ENCODE measurements at places on chromosomes 1 and 21. TPM values are rescaled to one million over a fixed set of nuclear protein-coding genes. Genes with fewer than 3 reads are reported as not detected.

DNA sequence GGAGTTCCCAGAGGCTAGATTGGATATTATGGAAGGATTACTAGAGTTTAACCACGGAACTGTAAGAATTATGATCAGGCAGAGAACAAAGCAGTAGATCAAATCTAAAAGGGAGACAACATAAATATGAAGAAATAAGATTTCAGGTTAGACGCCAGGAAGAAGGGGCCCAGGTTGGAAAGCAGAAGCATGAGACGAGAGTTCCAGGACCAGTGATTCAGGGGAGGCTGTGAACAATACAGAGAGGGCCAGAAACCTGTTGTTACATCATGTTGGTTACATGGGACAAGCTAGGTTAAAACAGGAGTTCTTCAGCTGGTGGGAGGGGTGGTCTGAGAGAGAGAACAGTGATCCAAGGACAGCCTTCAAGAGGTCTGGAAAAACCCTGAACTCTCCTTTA, 128.4 kb upstream of the MROH9 start:
- H3K4me1 ChIP-seq: peaks cover 44% of the 10 kb centered on the region
- no peak for DNase-seq
- peak overlapping the region; percentile 70 for H3K27ac ChIP-seq
- H3K36me3 ChIP-seq: no peaks in the 10 kb centered on the region

DNA sequence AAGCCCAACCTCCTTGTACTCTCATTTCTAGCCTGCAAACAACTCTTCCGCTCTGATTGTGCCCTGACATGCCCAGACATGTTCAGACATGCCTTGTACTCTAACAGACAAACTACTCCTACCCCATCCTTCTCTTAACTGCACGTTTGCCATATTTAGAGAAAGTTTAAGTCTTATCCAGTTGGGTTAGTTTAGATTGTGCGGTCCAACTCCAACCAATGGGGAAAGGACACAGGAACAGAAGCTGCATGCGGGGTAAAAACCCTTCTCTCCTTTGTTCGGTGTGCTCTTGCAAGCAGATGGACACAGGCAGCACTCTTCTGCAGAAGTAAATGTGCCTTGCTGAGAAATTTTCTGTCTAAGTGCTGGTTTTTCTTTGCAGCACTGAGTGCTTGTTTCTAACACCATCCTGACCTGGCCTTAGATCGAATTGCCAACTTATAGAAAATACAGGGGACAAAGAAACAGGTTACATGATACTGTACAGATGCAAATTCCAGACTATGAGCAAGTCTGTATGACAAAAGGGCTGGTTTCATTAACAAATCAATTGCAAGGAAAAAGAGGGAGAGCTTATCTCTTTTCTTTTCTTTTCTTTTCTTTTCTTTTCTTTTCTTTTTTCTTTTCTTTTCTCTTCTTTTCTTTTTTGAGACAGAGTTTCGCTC, 35.8 kb upstream of the IFNGR2 start:
- peaks cover 5% of the 10 kb centered on the region for H3K36me3 ChIP-seq
- no peaks in the 10 kb centered on the region for H3K27me3 ChIP-seq
- H3K4me1 ChIP-seq: no peaks in the 10 kb centered on the region
- no peak for DNase-seq

DNA sequence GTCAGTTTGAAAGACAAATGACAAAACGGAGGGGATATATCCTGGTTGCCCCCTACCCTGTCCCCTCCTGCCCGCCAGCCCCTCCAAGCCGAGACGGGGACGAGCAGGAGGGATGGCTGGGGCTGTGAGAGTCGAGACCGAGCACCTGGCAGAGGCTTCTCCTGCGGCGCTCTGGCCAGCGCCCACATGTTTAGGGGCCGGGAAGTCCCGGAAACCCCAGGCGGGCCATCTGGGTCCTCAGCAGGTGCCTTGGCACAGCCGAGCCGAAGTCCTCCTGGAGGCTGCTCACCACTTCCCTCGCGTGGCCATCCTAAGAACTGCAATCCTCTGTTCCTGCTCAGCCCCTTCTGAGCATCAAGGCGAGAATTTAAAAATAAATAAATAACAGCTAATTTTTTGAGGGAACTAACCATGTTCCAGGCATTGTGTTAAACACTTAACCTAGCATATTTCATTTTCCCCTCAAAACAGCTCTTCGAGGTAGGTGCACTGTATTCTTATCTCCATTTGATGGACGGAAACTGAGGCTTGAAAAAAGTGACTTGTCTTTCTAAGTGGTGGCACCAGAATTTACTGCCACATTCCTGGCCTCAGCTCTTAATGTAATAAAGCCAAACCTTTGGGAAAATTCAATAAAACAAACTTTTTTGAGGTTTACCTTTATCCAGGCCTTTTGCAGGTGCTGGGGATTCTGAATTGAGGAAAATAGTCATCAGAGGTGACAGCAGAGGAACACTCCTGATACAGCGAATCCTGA, 3.5 kb upstream of the RIMS3 start:
- DNase-seq: peak; percentile 93
- peaks cover 23% of the 10 kb centered on the region for H3K4me1 ChIP-seq
- no peaks in the 10 kb centered on the region for H3K36me3 ChIP-seq

- H3K27me3 ChIP-seq: peaks cover 21% of the 10 kb centered on the region
- no peak for DNase-seq
- H3K27ac ChIP-seq: no peak overlapping the region
- H3K36me3 ChIP-seq: no peaks in the 10 kb centered on the region
- no peaks in the 10 kb centered on the region for H3K4me1 ChIP-seq
Measured at GRCh38 chr21:26212220-26212619, 41.6 kb upstream of the APP start.

- H3K27ac ChIP-seq: no peak overlapping the region
- no peaks in the 10 kb centered on the region for H3K27me3 ChIP-seq
- H3K4me1 ChIP-seq: peaks cover 19% of the 10 kb centered on the region
- no peak overlapping the region for H3K4me3 ChIP-seq
- DNase-seq: peak; percentile 70
Measured at GRCh38 chr1:47680815-47681475, 243.1 kb downstream of the FOXD2 start.

GRCh38 chr1:78440381-78440793, 50.4 kb upstream of the PTGFR start:
- no peak overlapping the region for H3K4me3 ChIP-seq
- no peak for DNase-seq
- no peaks in the 10 kb centered on the region for H3K36me3 ChIP-seq
- peaks cover 15% of the 10 kb centered on the region for H3K27me3 ChIP-seq
- peaks cover 4% of the 10 kb centered on the region for H3K4me1 ChIP-seq
- H3K27ac ChIP-seq: no peak overlapping the region

GRCh38 chr1:7636795-7637526, 134.1 kb upstream of the VAMP3 start:
- no peaks in the 10 kb centered on the region for H3K36me3 ChIP-seq
- no peak for DNase-seq
- no peak overlapping the region for H3K4me3 ChIP-seq
- H3K27ac ChIP-seq: no peak overlapping the region
- peaks cover 2% of the 10 kb centered on the region for H3K27me3 ChIP-seq
- no peaks in the 10 kb centered on the region for H3K4me1 ChIP-seq

GRCh38 chr1:41479000-41479807, 5.3 kb downstream of the EDN2 start:
- no peak overlapping the region for H3K27ac ChIP-seq
- no peak for DNase-seq
- no peaks in the 10 kb centered on the region for H3K27me3 ChIP-seq
- peaks cover 64% of the 10 kb centered on the region for H3K4me1 ChIP-seq
- no peak overlapping the region for H3K4me3 ChIP-seq

DNA sequence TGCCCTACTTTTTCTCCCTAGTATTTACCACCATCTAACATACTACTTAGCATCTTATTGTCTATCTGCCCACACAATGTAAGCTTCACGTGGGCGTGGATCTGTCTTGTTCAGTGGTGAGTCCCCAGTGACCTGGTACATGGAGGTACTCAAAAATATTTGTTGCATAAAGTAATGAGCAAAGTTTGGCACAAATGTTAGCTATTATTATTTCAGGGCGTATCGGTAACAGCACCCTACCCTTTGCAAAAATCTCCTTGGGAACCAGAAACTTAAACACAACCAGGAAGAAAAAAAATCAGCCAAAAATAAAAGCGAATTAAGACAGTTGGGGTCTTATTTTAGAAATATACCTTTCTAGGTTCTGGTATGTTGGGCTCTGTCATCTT, 454 bp upstream of the NENF start:
- no peaks in the 10 kb centered on the region for H3K36me3 ChIP-seq
- H3K27me3 ChIP-seq: no peaks in the 10 kb centered on the region
- DNase-seq: no peak
- H3K4me1 ChIP-seq: peaks cover 13% of the 10 kb centered on the region
- peak overlapping the region; percentile 74 for H3K4me3 ChIP-seq

GRCh38 chr1:34075576-34075975, 89.5 kb downstream of the CSMD2 start:
- no peak for DNase-seq
- no peaks in the 10 kb centered on the region for H3K36me3 ChIP-seq
- no peak overlapping the region for H3K27ac ChIP-seq
- H3K27me3 ChIP-seq: no peaks in the 10 kb centered on the region
- H3K4me3 ChIP-seq: no peak overlapping the region
- no peaks in the 10 kb centered on the region for H3K4me1 ChIP-seq

GRCh38 chr21:44822484-44823178, 4.8 kb upstream of the SUMO3 start:
- H3K36me3 ChIP-seq: peaks cover 5% of the 10 kb centered on the region
- H3K4me1 ChIP-seq: peaks cover 8% of the 10 kb centered on the region
- H3K27ac ChIP-seq: no peak overlapping the region
- DNase-seq: no peak
- H3K27me3 ChIP-seq: peaks cover 4% of the 10 kb centered on the region

GRCh38 chr1:87840767-87841166, 512.1 kb downstream of the LMO4 start:
- no peak overlapping the region for H3K4me3 ChIP-seq
- no peaks in the 10 kb centered on the region for H3K36me3 ChIP-seq
- H3K27me3 ChIP-seq: no peaks in the 10 kb centered on the region
- no peak for DNase-seq
- H3K27ac ChIP-seq: no peak overlapping the region
- H3K4me1 ChIP-seq: no peaks in the 10 kb centered on the region

DNA sequence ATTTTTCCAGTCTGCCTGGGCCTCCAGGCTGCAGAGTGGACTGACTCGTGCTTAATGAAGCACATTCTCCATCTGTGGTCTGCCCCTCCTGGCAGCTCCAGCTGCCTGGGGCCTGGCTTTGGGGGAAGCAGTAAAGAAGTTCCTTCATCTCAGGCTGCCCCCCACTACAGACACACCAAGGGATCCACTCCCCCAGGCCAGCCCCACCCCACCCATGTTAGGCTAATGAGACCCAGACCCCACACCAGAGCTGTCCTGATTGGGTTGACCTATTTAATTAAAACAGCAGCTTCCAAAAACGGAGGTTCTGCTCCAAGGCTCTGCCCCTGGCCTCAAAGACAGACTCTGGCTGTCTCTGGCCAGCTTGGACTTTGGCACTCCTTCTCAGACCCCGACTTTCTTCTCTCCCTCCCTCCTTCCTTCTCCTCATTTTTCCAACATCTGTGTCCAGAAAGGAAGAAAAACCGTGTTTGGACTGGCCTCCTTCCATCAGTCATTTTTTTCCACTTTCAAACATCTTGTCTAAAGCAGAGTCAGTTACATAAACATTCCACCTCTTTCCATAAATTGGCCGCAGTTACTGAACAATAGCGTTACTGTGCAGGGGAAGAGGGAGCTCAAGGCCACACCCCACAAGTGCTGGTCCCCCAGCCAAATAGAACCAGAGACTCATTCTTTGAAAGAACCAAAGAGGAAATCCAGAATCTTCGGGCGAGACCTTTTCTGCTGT, 29.7 kb downstream of the SERTAD4 start:
- no peak for DNase-seq
- H3K27ac ChIP-seq: no peak overlapping the region
- H3K36me3 ChIP-seq: no peaks in the 10 kb centered on the region
- H3K27me3 ChIP-seq: no peaks in the 10 kb centered on the region
- peaks cover 32% of the 10 kb centered on the region for H3K4me1 ChIP-seq

GRCh38 chr1:24331961-24332673, 13.0 kb downstream of the GRHL3 start:
- no peak for DNase-seq
- peaks cover 36% of the 10 kb centered on the region for H3K4me1 ChIP-seq
- H3K4me3 ChIP-seq: no peak overlapping the region
- no peak overlapping the region for H3K27ac ChIP-seq
- H3K36me3 ChIP-seq: no peaks in the 10 kb centered on the region
- H3K27me3 ChIP-seq: no peaks in the 10 kb centered on the region

- H3K4me3 ChIP-seq: no peak overlapping the region
- no peaks in the 10 kb centered on the region for H3K36me3 ChIP-seq
- DNase-seq: no peak
- no peak overlapping the region for H3K27ac ChIP-seq
- H3K27me3 ChIP-seq: no peaks in the 10 kb centered on the region
Measured at GRCh38 chr1:62240651-62241370, 46.2 kb downstream of the L1TD1 start.

The LMX1A gene
- total RNA-seq: not detected

The CACNA1S gene
- not detected for total RNA-seq

The SIPA1L2 gene
- total RNA-seq: 14.5 TPM

The B3GALT5 gene
- total RNA-seq: not detected

The FNBP1L gene
- total RNA-seq: 63.3 TPM

The PGLYRP4 gene
- not detected for total RNA-seq

The ANKRD34A gene
- 1.1 TPM for total RNA-seq

The NEK7 gene
- 61.6 TPM for total RNA-seq

The TEX35 gene
- not detected for total RNA-seq

The TFAP2E gene
- 0.35 TPM for total RNA-seq

Data from osteocyte (in vitro differentiated cells).